SK-N-SH (cell line): ENCODE measurements at places on chromosomes 4 and X.

GRCh38 chrX:22021751-22022324 lies 10.3 kb upstream of the PHEX start:
- DNase-seq: no peak

DNA sequence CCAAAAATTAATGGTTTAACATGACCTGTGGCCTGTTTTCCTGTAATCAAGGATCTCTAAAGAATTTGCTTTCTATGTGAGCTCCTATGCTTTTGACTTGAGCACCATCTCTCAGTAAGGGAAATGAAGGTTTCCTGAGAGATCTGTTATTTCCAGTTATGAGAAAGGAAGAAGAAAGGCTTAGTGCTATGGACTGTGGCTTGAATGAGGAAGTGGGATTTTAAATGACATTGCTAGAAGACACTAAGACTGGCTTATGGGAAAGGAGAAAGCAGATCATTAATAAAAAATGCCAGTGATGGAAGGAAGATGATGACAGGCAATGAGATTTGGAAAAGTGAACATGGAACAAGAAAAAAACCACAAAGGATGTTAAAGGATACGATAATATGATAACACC lies 285.4 kb downstream of the OPHN1 start:
- DNase-seq: no peak

DNA sequence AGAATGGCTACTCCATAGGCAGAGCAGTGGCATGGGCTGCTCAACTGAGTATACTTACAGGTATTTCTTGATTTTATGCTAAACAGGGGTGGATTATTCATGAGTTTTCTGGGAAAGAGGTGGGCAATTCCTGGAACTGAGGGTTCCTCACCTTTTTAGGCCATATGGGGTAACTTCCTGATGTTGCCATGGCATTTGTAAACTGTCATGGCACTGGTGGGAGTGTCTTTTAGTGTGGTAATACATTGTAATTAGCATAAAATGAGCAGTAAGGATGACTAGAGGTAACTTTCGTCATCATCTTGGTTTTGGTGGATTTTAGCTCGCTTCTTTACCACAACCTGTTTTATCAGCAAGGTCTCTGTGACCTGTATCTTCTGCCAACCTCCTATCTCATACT lies 48.2 kb upstream of the HPSE start:
- DNase-seq: no peak

GRCh38 chr4:129532573-129532972 lies 436.6 kb downstream of the C4orf33 start:
- DNase-seq: no peak

DNA sequence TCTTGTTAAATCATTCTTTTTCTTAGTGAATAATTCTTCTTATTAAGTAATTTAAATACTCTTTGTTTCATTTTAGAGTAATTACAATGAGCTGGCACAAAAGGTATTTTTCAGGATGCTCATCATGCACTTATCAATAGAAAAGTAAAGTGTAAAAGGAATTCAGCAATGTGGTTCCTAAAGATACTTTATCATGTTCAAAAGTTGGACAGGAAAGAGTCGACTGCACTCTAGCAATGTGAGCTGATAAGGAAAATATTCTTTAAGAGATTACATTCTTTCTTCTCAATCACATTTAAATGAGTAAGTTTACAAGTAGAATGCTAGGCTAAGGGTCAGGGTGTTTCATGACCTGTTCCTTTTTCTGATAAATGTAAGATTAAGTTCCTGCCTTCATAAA lies 609.5 kb upstream of the FAM241A start:
- DNase-seq: no peak

DNA sequence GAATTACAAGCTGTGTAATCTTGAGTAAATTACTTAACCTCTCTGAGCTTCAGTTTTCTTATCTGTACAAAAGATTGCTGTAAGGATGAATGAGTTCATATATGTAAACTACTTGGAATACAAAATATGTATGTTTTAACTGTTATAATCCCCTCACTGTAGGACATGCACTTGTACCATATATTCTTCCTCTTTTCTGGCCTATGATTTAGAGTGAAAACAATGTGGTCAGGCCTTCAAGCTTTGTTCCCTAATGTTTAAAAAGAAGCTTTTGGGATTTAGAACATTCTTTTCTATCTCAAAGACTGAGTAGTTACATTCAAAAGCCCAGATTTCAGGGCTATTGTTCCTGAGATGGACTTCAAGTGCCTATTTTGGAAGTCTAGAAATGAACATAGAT lies 26.7 kb upstream of the GPRIN3 start:
- DNase-seq: no peak

- no peak for DNase-seq
These were observed 39.1 kb downstream of the DHRSX start for GRCh38 chrX:2461711-2462016.

DNA sequence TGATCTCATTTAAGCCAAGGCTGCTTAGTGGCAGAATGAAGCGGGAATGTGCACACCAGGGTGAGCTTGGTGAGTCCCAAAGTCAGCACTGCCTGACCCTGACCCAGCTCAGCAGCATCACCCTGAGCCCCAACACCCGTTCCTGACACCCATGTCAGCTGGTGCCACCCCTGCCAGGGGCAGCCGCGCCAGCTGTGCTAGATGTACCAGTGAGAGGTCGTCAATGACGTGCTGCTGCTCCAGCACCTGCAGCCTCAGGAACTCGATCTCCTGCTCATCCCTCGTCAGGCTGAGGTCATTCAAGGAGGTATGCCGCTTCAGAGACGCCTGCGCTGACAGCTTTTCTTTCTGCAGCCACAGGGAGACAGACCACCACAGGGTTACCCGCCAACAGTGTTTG lies 61.7 kb upstream of the C4orf50 start:
- no peak for DNase-seq

DNA sequence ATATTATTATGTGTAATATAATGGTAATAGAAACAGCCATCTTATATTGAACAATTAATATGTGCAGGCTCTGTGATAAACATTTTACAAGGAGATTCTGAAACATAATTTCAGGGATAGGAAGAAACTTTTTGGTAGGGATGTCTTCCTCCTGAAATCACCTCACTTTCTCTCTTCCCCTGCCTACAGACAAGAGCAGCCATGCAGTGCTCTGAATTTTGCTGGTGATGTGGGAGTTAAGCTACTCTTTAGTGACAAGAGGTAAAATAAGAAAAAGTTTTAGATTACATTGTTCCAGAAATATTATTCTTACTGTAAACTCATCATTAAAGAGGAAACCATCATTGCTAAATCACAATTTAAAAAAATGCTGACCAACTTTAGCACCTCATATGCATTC lies 36.1 kb downstream of the LARP7 start:
- DNase-seq: no peak

- no peak for DNase-seq
These were observed 455.4 kb downstream of the IL15 start for GRCh38 chr4:142091691-142092182.

DNA sequence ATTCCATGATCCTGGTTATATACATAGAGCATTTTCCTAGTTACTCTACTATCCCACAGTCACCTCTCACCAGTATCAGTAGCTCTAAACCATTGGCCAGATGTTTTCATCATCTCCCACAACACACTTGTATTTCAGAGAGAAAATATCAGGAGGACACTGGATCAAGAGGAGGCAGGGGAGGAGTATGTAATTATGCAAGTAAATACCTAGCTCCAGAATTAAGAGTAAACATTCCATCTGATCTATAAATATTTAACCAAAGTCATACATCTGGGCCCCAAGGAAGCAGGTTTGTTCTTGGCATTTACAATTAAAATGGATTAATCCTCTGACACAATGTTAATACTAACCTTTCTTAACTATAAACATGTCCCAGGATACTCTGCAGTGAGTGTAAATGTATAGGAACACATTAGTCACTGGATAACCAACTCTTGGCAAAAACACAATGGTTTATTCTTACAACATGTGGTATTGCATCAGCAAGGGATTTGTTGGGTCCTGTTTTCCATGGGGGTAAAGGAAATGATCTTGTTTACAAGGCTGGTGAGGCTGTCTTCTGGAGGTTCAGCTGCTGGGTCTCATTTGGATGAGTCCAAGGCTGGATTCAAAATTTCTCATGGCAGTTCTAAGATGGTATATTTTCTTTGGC lies 170.1 kb downstream of the ATG4A start:
- DNase-seq: no peak

GRCh38 chrX:39398215-39398962 lies 597.1 kb downstream of the MID1IP1 start:
- no peak for DNase-seq

DNA sequence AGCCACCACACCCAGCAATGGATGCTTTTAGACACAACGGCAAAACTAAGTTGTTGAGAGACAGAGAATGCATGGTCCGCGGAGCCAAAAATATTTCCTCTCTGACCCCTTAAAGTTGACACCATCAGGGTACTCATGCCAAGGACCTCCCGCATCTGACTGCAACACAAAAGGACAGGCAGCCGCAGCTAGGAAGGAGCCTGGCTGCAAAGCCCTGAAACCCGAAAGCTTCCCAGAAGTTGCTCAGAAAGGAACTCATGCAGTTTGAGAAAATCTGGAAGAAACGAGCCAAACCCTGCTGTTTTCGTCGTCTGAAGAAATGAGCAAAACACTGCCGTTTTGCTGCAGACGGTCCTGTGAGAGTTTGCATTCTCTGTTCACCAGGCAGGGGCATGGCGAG lies 16.5 kb downstream of the DHRSX start:
- no peak for DNase-seq

- DNase-seq: no peak
These were observed 63.5 kb downstream of the TMEM156 start for GRCh38 chr4:38968668-38969067.

DNA sequence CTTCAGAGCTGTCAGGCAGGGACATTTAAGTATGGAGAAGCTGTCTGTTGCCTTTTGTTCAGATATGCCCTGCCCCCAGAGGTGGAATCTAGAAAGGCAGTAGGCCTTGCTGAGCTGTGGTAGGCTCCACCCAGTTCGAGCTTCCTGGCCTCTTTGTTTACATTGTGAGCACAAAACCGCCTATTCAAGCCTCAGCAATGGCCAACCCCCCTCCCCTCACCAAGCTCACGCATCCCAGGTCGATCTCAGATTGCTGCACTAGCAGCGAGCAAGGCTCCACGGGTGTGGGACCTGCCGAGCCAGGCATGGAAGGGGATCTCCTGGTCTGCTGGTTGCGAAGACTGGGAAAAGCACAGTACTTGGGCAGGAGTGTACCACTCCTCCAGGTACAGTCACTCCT lies 59.3 kb downstream of the ZNF674 start:
- no peak for DNase-seq

- no peak for DNase-seq
These were observed 130.3 kb upstream of the GALNT7 start for GRCh38 chr4:173038192-173038896.

DNA sequence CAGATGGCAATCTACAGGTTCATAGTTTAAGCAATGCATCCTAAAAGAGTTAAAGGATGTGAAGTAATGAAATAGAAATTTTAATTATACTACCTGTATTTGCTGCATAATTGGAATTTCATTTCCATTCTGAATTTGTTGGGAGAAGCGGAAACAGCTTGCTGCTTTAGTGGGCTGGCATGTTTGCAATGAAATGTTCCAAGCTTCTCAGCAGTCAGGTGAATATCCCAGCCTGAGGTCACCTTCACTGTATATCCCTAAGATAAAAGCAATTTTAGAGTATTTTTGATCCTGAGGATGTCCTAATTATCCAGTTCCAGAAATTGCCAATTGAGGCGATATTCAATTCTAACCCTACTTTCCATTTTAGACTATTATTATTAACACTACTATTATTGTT lies 136.1 kb upstream of the ARSJ start:
- DNase-seq: no peak

GRCh38 chr4:52001616-52002015 lies 18.5 kb downstream of the LRRC66 start:
- no peak for DNase-seq
